Forelimb muscle (tissue), 1 donor: ENCODE measurements at places on chromosomes 3 and 15. TPM values are rescaled to one million over a fixed set of nuclear protein-coding genes. Genes with fewer than 3 reads are reported as not detected.

Gene BNC1
- 1.8 TPM for polyA plus RNA-seq

Gene XCR1
- polyA plus RNA-seq, result 0.27 TPM

Gene PLCB2
- polyA plus RNA-seq, result 10.2 TPM

Gene TRAIP
- 4.3 TPM for polyA plus RNA-seq

Gene GOLGA8H
- polyA plus RNA-seq, result 0.81 TPM

Gene DISP2
- 1.4 TPM for polyA plus RNA-seq

Gene C2CD4B
- polyA plus RNA-seq, result 1.8 TPM

Gene TF
- 4.4 TPM for polyA plus RNA-seq

DNA sequence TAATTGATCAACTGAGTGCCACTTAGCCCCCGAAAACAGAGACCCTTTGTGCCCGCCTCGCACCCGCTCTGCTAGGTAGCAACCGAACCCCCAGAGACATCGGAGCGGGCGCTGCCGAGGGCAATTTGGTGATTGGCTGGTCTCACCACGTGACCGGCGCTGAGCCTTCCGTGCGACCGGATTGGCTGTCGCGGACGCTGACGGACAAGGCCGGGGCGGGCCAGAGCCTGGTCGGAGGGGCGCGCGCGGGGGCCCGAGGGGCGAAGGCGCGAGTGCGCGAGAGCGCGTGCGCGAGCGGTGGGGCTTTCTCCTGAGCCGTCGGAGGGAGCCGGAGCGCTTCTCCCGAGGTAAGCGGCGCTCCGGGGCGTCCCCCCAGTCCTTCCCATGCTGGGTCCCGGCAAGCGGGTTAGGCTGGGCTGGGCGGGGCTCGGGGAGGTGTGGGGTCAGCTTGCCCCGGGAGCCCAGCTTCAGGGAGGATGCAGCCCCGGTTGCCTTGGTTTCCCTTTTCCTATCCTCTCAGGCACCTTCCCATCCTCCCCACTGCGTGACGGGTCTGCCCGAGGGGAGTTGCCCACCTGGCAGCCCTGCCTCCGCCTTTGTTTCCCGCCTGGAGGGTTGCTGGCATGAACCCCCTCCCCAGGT lies at the start of gene TMEM108:
Gene TMEM108 (plus strand): TSS at position 303 of the 642 bp plus-strand sequence.
- DNase-seq, result no peak

- no peak for DNase-seq
Measured at GRCh38 chr3:81437683-81438082, 323.8 kb downstream of the GBE1 start.

DNA sequence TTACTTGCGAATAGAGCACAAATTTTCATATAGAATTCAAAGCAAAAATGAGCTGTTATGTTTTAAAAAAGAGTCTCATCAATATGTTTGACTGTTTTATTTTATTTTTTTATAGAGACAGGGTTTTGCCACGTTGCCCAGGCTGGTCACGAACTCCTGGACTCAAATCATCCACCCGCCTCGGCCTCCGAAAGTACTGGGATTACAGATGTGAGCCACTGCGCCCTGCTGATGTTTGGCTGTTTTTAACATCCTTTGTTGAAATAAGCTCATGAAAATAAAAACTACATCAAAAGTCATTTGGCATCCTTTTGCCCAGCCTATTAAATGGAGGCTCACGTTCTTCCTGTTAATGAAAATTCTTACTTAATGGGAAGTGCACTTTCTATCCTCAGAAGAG lies 154.7 kb downstream of the ATP10A start:
- DNase-seq, result no peak

DNA sequence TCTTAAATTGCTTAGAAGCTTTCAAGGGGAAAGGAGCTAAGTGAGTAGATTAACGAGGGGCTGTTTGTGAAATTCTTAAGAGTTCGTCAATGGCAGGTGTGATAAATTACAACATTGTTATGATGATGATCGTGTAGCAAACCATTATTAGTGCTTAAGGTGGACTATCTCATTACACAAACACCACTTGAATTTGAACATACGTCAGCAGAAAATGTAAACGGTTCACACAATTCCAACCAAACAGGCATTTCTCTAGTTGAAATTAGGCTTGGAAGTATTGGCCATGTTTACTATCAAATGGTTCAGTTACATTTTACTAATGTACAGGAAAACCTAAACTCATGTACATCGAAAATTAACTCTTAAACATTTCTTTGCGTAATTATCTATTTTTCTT lies 102.8 kb downstream of the PYDC2 start:
- no peak for DNase-seq

DNA sequence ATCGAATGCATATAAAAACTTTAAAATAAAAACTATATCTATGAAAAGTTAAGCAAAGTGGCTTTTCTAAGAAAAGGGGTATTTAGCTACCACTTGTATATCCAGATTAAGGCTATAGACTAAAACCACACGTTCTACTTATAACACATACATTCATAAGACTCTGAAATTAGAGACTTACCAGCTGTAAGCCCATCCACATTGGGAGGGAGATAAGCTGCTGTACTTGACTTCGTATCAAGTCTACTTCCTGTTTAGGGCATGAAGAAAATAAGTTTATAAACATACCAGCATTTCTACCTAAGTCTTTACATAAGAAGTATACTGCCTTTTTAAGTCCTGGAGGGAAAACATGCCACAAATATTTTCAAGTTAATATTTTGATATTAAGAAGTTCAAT lies 27.7 kb downstream of the AQR start:
- no peak for DNase-seq

DNA sequence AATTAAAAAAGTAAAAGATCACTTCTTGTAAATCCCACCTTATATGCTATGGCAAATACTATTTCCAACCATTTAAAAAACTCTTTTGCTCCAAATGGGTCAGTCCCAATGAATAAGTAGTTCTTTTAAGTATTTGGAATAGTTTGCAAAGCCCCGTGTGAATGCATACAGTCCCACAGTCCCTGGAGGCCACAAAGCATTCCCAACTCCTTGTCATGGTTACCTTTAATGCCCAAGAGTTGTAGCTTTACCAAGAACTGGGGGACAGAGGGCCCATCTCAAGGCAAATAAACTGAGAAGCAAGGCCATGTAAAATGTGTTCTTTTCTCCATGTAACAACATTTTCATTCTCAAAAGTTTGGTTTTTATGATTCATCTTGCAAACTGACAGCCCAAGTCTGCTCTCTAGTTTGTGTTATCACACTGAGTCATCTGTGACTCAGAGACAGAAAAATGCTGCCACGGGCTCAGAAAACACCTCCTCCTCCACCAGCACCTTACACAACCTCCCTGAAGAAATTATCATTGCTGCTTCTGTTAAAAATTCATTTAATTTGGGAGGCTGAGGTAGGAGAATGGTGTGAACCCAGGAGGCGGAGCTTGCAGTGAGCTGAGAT lies 336.2 kb downstream of the ERC2 start:
- no peak for DNase-seq

GRCh38 chr3:132730891-132731580 lies 8.8 kb upstream of the NPHP3 start:
- DNase-seq, result peak; percentile 38

- no peak for DNase-seq
Measured at GRCh38 chr15:49697121-49697520, 76.3 kb downstream of the DTWD1 start.

DNA sequence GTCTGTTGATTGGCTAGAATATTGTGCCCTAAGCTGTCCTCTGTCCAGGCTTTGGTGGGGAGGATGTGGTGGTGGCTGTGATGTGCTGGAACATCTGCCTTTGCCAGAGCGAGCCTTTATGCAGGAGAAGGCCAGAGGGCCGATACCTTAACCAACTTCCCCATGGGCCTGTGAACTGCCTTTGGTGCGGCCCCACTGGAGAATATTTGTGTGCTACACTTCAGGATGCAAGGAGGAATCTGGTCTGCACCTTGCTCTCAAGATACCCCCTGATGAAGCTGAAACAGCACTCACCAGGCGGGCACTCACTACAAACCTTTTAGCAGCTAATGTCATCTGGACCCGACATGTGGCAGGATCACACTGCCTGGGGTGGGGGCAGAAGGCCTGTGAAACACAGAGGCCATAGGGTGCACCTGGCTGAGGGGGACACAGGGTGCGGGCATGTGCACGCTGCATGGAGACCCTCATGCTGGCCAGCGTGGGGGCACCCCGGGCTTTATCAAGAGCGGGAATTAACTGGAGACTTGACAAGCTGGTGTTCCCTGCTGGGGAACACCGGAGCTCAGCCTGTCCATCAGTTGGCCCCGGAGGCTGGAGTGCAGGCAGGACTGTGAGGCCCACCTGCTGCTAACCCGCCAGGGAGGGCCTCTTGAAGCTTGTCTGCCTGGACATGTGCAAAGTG lies 16.4 kb downstream of the PRR23E start:
- DNase-seq, result no peak

DNA sequence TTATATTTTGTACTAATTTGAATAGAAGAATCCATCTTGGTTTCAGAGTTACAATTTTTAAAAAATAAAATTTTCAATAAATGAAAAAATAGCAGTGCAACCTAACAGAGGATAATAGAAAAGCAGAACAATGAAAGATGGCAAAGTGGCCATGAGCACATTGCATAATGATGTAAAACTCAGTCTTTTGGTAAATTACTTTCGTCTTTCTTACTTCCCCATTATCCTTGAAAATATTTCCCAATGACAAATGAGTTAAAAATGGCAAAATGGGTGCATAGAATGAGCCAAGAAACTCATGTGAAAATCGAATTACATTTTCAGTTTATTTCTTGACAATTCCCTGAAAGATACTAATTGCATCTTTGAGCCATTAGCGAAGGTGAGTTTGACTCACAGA lies 236.4 kb downstream of the CDIN1 start:
- DNase-seq, result no peak

DNA sequence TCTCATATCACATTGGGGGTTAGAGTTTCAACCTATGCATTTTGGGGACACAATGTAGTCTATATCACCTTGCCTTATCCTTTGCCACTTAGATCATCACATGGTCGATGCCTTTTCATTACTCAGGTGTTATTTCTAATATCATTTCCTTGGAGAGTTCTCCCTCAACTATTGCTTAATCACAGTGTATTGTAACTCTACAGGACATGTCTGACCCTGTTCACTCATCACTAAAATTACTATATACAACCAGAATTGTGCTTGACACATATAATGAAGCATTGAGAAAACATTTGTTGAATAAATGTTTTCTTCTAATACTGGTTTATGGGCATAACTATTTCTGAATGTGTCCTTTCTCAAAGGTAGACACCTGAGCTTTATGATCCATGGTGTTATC lies 207.4 kb downstream of the EPHA6 start:
- no peak for DNase-seq

DNA sequence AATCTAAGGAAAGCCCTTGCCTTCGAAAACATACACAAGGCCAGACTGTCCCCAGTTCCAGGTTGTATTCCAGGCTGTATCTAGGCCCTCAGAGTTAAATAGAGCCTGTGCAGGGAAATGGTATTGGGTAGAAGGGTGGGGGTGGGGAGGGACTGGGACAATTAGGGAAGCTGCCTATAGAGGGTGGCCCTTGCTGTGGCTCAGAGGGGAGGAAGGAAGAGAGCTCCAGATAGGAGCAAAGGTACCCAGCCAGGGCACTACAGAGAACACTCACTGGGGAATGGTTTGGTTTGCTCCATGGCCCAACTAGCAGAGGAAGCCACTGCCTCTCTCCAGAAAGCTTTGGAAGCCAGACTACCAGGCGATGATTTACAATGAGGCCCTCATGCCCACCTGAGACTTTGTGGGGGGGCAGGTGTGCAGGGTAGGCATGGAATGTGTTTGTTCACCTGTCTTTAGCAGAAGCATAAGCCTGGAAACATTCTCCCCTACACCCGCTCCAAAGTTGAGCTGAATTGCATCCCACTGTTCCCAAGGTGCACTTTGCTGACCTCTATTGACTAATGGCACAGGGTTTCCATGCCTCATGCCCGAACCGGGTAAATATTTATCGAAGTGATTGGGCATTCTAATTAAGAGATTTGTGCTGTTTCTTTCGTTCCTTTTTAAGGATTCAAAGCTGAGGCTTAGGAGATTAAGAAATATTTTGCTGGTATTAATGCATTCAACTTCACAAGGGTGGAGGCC lies 6.3 kb upstream of the TLE3 start:
- DNase-seq, result no peak

- peak; percentile 39 for DNase-seq
Measured at GRCh38 chr15:65101411-65101890, 13.5 kb downstream of the UBAP1L start.

- no peak for DNase-seq
Measured at GRCh38 chr15:77563623-77564156, 69.0 kb downstream of the LINGO1 start.

GRCh38 chr15:56739964-56740640 lies 6.8 kb upstream of the ZNF280D start:
- no peak for DNase-seq

DNA sequence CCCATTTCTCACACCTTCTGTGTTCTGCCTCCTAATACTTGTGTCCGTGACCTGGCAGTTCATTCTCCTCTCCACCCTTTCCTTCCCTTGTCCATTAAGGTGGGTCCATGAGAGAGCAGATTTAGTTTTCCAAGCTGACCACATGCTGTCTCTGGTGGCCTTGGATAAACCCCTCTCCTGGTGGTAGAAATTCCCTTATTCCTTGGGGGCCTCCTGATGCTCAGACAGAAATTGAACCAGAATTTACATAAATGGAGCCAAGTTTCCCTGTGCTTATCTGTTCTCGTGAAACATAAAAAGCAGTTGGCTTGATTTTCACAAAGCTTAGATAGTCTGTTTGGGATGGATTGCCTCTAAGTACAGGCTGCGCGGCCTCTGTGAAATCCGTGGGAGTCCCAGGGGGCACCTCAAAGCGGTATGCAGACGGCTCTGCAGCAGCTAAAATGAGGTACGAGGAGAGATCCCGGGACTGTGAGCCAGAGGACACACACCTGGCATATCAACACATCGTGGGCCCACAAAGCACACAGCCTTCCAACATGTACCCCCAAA lies 101.0 kb upstream of the NMNAT3 start:
- no peak for DNase-seq

DNA sequence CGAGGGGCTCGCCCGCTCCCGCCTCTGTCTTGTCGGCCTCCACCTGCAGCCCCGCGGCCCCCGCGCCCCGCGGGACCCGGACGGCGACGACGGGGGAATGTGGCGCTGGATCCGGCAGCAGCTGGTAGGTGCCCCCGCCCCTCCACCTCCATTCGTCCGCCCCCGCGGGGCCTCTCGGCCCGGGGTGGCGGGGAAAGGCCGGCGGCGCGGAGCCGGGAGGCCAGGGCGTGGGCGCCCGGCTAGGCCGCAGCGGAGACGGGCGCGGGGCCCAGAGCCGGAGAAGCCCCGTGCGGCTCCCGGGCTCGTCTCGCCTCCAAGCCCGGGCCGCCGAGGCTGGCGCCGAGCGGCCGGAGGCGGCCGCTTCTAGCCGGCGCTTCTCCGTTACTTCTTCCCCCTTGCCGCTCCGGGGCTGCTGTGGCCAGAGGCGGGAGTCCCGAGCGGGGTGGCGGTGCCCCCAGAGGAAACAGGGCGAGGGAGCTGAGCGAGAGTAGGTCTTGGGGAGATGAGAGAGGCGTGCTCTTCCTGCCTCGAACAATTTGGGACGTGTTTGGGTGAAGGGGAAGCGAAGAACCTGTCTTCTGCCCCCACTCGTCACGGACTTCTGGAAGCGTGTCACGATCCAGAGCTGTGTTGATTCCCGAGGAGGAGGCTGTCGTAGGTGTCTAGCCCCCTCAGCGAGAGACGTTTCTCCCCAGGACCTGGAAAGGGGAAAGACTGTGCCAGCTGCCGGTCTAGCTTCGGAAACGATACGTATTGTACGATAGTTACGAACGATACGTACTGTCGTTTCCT lies 555 bp downstream of the ATP11B start:
- peak; percentile 22 for DNase-seq
